ENCODE measurements at places on chromosomes 16 and 17.

GRCh38 chr17:80187090-80187489 is 17.3 kb downstream of the CARD14 start:
- no peak for DNase-seq
- H3K4me1 ChIP-seq: no peaks in the 10 kb centered on the region
- H3K27ac ChIP-seq: no peak overlapping the region

GRCh38 chr16:17466876-17467275 is 3.9 kb downstream of the XYLT1 start:
- H3K27me3 ChIP-seq: no peaks in the 10 kb centered on the region
- H3K4me3 ChIP-seq: peak overlapping the region; percentile 93
- peak overlapping the region; percentile 72 for H3K27ac ChIP-seq

DNA sequence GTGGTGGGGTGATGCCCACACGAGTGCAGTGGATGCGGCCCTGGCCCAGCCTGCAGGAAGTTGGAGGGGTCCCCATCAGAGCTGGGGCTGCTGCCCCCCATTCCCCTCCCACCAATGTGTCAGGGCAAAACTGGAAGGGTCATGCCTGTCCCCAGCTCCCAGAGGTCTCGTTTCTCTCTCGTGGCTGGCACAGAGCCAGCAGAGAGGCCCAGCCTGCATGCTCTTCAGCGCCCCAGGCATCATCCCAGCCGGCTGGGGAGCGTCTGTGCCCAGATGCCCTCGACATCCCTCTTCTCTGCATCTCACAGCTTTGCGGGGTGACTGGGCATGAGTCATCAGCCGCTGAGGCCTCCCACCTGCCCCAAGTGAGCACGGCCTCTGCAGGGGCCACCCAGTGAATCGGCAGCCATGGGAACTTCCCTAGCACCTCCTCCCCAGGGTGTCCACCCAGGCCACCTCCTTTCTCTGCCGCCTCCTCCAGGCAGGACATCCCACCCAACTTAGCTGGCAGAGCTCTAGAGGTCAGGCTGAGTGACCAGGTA is 9.8 kb upstream of the CSNK1D start:
- H3K4me1 ChIP-seq: peaks cover 5% of the 10 kb centered on the region
- no peaks in the 10 kb centered on the region for H3K36me3 ChIP-seq
- H3K27ac ChIP-seq: no peak overlapping the region
- no peak overlapping the region for H3K4me3 ChIP-seq

GRCh38 chr16:51919736-51920135 is 627.2 kb downstream of the TOX3 start:
- H3K27me3 ChIP-seq: no peaks in the 10 kb centered on the region
- H3K36me3 ChIP-seq: no peaks in the 10 kb centered on the region
- H3K27ac ChIP-seq: no peak overlapping the region
- no peak overlapping the region for H3K4me3 ChIP-seq

All from Karpas-422 (cell line).